ENCODE measurements at places on chromosomes 7 and 10.

DNA sequence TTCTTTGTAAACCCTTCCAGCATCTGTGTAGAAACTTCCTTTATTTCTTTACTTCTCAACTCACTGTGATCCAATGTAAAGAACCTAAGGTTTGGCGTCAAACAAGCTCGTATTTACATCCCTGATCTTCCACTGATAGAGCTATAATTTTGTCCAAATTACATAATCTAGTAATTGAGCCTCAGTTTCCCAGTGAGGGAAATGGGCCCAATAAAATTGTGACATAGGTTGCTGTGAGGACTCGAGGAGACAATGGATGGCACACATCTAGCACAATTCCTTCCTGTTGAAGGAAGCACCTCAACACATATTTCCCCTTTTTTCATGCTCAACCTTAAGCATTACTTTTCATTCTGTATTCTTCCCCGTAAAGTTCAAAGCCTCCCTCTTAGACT is 193.3 kb upstream of the BMPER start:
- no peak for DNase-seq

GRCh38 chr7:148669927-148670326 is 28.8 kb upstream of the CUL1 start:
- no peak for DNase-seq

GRCh38 chr7:153476166-153476565 is 576.0 kb upstream of the DPP6 start:
- DNase-seq, result no peak

- DNase-seq, result no peak
Measured at GRCh38 chr7:80659120-80660055, 20.9 kb downstream of the CD36 start.

- DNase-seq, result no peak
Measured at GRCh38 chr7:144782883-144783282, 53.0 kb downstream of the TPK1 start.

- no peak for DNase-seq
Measured at GRCh38 chr7:149140831-149141230, 6.4 kb upstream of the ZNF398 start.

DNA sequence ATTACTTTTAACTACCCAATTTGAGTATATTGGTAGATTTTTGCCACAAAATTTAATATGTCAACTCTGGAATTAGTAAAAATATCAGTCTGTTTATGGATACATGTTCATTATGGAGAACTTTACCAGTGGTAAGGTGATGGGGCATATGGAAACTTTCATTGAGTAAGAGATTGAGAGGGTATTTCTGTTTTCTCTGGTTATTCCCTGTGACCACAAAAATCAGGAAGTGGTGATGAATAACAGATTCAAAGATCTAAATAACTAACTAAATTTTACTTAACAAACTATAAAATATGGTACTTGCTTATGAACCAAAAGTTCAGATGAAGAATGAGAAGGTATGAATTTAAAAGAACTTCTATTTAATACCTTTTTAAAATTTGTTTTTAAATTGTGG is 22.1 kb upstream of the STEAP4 start:
- DNase-seq, result no peak

DNA sequence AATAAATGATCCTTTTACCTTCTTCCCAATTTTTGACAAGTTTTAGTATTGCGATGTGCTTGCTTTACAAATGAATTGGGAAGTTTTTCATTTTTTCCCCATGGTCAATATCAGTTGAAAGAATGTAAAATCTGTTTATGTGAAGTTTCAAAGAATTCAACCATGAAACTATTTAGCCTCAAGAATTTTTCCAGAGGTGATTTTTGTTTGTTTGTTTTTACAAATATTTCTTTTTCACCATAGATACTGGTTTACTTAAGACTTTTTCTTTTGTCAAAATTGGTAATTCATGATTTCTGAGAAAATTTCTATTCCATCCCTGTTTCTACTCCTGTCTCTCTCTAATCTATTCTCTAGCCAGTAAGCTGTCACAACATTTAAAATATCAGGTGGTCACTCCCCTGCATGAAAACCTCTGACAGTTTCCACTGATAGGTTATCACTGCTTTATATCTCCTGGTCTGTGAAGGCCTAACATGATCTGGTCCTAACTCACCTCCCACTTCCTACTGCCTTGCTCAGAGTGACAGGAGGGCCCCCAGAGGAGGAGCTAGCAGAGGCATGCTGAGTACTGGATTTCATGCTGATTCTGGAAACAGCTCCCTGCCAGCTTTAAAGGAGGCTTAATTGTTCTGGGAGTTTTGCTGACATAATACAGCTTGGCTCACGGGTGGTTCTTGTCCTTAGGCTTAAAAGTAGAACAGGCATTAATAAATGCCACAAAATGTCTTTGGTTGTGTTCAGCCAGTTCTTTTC is 7.6 kb upstream of the ARMS2 start:
- no peak for DNase-seq

DNA sequence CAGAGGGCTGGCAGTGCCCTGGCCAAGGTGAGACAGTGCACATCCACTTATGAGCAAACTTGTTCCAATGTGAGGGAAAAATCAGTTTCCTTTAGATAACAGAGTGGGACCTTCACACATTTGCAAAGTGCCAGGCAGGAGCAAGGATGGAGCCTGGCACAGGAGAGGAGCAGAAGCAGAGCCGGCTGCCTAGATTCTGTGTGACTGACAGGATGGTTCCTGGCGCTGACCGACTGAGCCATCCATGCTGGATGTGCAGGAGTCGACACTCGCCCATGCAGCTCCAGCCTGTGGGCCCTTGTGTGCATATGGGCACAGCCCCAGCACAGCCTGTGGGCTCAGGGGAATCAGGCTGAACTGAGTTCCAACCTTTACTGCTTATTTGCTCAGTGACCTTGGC is 346.5 kb downstream of the GRID1 start:
- DNase-seq, result no peak

DNA sequence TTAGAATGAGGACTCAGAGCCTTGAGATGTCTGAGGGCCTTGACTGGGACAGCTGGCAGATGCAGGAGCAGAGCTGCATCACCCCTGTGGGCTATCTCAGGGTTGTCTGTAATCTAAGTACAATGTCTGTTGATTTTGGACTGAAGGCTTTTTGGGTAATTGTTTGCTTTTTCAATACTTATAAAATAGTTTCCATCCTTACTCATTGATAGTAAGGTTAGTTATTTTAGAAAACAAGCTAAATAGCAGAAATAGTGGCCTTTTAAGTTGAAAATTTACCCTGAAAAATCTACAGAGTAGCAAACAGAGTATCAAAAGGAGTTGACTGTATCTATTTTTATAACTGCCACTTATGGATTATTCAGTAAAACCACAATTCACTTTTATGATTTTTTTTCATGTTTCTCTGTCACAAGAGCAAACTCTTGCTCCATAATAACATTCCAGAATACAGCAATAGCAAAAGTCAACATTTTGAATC is 179.7 kb downstream of the CFTR start:
- DNase-seq, result no peak

DNA sequence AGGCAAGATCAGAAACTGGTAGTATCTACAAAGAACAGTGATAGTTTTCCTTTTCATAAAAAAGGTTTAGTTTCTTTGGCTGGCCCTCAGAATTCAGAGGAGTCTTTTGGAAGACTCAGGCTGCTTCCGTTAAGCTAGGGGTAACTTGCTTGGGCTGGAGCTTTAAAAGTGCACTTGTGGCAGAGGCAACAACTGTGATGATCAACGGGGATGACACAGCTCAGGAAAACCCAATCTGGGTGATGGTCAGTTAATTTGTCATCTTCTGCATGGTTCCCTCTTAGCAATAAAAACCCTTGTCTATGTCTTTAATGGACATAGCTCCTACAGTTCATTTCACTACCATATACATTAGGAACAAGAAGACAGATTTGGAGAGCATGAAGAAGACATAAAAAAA is 46.7 kb downstream of the SGMS1 start:
- no peak for DNase-seq

DNA sequence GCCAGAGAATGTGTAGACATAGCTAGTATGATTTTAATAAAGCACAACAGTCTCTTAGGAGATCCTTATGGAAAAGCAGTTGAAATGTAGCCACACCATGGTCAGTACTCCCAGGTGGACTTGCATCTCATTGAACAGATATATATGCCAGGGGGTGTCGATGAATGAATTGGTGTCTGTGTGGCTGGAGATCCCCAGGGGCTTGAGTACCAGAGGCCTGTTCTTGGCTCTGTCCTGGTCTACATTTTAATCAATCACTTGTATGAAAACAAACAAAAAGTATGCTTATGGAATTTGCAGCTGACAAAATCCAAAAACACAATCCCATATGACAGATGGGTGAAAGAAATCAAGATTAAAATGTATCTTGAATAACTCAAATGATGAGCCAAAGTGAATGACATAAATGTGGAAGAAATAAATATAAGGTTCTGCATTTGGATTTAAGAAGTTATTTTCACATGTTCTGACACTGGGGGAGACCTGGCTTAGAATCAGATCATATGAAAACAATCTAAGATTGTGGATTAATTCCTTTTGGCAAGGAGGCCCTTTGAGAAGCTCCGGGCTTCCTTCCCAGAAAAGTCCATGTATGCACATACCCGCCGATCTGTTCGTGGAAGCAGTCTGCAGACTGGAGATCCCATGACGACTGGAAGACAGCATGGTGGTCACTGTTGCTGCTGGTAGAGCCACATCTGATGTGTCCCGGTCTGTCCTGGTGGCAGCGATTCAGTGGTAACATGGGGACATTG is 15.6 kb downstream of the CLEC2L start:
- no peak for DNase-seq

GRCh38 chr10:97736902-97737769 is at the start of gene ZFYVE27:
ZFYVE27 (plus strand) TSS chr10:97737128; CDS start chr10:97738478, 1,350 bp downstream.
- peak; percentile 98 for DNase-seq

GRCh38 chr10:22649390-22649841 is 65.0 kb downstream of the PIP4K2A start:
- peak; percentile 74 for DNase-seq

GRCh38 chr10:127932521-127933270 is 25.8 kb downstream of the PTPRE start:
- no peak for DNase-seq

DNA sequence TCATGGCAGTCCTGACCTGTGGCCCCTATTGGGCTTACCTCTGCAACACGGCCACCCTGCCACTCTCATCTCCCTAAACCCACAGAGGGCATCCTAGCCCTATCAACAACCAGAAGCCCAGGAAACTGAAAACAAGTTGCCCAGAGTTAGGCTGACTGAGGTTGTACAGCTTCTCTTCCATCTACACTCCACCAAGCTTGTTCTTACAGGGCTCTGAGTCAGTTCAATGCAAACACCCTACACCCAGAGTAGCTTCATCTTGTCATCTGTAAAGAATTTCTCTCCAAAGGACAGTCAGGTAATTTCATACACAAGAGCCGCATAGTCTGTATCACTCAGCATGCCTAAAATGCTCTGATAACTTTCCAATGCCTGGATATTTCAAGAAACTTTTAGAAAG is 175.4 kb downstream of the ARID5B start:
- no peak for DNase-seq

GRCh38 chr7:95777269-95777668 is 4.9 kb downstream of the DYNC1I1 start:
- no peak for DNase-seq

GRCh38 chr10:93452143-93452542 is 30.0 kb downstream of the MYOF start:
- DNase-seq, result no peak

DNA sequence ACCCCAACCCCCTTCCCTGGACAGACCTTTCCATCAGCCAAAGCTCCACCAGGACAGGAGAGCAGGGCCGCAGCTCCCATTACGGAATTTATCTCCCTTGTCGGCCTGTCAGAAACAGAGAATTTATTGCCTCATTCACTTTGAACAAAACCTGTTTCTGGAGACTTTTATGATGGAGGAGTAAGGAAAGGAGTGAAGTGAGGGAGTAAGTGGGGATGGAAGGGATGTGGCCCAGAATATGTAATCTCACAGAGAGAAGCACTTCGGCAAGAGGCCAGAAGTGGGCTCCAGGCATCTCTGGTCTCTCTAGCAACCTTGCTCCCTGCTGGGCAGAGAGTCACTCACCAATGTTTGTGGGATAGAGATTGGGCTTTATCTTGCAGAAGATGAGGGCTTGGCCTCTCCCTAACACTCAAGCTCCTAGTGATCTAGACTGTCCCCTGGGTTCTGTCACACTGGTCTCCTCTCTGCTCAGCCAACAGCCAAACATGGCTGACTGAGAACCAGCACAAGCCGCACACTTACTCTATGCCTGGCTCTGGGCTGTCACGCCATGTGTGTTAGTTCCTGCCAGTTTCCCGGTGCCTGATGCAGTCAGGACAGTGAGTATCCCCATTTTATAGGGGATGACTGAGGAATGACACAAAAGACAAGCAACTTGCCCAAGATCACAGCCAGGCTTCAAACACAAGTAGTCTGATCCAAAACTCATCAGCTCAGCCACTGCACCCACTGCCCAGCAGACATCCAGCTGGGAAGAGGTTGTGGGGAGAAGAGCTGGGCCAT is 149.4 kb upstream of the ZMIZ1 start:
- DNase-seq, result no peak

DNA sequence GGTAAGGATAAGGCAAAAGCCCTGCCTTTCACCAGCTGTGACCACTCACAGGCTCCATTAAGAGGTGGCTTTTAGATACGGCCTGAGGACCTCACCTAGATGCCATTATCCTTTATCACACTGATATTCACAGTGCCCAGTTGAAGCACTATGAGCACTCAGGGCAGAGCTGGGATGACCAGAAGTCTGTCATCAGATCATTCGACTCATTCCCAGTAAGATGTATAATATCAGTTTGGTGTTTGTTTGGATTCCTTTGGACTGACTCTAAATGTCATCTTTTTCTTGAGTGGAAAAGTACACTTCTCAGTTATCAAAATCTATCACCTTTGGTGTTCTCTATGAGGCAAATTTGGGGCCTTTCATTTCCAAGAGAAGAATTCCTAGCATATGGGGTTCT is 18.7 kb downstream of the CCDC136 start:
- peak; percentile 16 for DNase-seq

- no peak for DNase-seq
Measured at GRCh38 chr7:94623820-94624219, 32.1 kb downstream of the SGCE start.

DNA sequence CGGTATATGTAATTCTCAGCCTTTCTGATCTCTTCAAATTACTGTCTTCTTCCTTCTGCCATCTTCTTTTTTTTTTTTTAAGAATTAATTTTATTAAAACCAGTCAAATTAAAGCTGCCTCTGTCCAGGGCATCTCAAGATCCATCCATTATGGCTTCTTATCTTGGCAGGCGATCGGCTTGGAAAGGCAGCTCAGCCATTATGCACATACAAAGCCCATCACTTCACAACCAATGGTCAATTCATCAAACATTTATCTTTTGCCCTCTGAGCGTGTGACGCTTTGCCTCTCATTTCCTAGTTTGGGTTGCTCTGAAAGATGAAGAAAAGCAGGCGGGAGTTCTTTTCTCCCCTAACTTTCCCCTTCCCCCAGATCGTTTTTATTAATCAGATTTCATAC is 591.6 kb downstream of the LRMDA start:
- no peak for DNase-seq

DNA sequence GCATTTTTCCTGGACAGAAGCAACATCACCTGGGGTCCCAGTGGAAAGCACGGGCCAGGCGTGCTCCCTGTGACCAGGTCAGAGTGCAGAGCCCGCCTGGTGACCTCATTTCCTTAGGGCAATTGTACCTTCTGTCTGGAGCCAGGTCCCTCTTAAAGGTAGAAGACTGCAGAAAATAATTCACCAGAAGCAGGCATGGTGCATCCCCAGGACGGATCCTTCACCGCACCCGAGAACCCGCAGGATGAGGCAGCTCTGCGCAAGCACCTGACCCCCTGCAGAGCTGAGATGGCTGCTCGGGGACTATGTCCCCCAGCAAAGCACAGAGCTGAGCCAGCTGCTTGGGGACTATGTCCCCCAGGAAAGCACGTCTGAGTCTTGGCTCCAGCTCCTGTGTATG is 557.6 kb downstream of the PTPRN2 start:
- no peak for DNase-seq

GRCh38 chr7:73521636-73522104 is 423 bp downstream of the BAZ1B start:
- no peak for DNase-seq
